ENCODE measurements at places on chromosomes 11 and 22.

GRCh38 chr11:86151174-86152005 lies 82.5 kb upstream of the PICALM start:
- DNase-seq, result no peak

GRCh38 chr22:23715806-23716375 lies 25.1 kb downstream of the RGL4 start:
- DNase-seq, result no peak

- DNase-seq, result peak; percentile 49
Observed at GRCh38 chr11:3855808-3856491, 486 bp downstream of the STIM1 start.

GRCh38 chr11:75849894-75850293 lies 34.9 kb downstream of the UVRAG start:
- no peak for DNase-seq

DNA sequence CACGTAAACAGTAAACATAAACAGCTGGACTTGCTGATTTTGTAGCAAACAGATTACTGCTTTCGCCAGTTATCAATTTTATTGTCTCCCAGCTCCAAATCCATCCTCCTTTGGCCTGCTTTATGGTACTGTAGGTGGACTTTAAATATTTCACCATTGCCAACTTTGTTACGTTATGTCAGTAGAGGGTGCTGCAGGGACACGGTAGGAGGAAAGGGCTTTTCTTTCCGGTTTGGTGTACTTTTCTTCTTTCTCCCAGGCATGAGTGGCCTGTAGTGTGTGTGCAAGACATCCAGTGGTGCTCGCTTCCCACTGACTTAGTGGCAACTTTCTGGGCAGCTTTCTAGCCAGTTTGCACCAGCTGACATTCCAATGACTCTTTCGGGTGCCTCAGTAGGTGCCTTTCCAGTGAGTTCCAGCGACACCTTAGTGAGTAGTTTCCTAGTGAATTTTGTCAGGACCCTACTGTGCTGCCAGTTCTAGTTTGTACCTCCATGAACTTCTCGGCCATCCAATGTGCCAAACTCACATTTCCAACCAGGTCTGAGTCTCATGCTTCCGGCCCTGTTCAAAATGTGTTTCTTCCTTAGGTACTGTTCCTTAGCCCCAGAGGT lies 267.6 kb upstream of the TENM4 start:
- peak; percentile 60 for DNase-seq

DNA sequence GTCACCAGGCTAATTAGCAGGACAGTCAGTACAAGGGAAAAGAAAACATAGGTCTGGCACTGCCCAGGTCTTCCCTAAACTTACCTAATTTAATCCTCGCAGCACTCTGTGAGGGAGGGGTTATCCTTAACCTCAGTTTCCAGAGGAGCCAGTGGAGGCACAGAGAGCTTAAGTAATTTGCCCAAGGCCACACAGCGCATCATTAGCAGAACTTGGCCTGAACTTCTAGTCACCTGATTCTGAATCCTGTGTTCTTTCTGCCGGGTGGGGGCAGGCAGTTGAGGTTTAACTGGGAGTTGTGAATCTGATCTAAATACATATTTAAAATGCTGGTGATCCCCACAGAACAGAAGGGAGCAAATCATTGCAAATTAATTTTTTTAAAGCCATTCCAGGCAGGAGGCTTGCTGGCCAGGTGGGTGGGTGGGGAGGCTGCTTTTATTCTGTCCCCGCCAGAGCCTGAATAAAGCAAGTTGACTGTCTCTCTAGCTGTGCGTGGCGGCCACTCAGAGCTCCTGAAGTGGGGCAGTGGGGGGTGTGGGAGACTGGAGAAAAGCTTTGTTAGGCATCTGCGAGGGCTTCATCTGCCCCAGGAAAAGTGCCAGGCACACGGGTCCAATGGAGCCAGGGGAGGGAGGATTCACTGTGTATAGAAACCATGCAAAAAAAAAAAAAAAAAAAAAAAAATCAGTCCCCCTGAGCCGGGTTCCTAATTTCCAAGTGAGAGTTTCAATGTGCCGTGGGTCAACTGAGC lies 66.1 kb downstream of the NFAM1 start:
- DNase-seq, result no peak

DNA sequence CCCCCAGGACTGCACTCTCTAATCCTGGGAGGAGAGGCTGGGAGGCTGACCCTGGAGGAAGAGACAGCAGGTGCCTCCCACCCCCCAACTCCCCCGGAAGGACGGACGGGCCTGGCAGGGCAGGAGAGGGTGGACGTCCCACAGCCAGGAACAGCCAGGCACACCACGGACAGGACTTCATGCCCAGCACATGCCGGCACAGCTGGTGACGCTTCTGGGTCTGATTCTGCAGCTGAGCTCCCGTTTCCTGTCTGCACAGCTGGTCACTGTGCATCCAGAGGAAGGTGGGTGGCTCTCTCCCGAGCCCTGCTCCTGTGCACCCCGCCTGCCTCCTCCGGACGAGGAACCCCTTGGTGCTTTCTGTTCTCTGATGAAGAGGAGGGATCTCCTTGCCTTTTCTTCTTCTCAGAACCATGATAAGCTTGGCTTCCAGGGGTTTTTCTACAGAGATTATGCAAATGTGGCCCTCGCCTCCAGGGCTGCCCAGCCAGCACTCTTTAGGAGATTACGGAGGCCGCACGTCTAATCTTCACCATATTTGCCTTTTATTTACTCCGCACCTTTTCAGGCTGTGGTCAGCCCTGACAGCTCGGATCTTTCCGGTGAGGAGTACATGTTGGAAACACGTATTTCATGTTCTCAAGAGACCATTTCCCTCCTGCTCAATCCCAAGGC lies 1295.8 kb downstream of the BRD1 start:
- no peak for DNase-seq

DNA sequence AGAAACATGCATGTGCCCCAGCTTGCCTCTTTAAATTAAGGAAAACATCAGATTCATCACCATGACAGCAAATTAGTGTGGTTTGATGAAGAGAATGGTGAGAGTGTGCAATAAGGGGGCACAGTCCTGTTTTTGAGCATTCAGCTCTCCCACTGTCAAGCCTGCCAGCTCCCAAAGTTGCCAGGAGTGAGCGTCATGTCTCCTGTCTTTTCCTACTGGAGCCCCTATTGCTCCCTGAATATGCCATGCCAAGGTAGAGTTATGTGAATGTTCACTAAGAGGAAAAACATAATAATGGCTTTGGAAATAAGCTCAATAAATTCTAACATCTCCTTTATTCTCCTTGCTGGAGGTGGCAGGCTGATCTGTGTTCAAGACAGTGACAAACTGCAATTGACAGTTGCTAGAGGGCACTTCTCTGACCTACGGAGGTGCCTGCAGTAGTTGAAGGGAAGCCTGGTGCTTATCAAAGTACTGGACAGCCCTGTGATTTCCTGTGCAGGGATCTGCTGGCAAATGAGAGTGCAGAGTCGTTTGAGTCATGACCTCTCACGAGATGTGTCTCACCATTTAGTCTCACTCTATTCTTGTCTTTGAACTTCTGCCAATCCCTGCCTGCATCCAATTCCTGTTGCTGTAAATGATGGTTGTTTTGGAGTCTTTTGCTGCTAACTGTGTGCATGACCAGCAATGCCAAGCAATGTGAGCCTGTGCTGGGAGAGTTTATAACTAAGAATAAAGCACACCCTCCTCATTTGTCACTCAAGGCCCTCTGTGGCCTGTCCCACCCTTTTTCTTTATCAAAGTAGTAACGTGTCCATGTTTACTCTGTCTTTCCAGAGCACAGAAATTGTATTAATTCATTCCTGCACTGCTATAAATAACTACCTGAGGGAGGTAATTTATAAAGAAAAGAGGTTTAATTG lies 34.8 kb downstream of the MRGPRX2 start:
- DNase-seq, result no peak

- no peak for DNase-seq
Observed at GRCh38 chr11:47254386-47254785, 3.4 kb upstream of the NR1H3 start.

- DNase-seq, result no peak
Observed at GRCh38 chr11:63557570-63557969, 5.6 kb downstream of the PLAAT2 start.

DNA sequence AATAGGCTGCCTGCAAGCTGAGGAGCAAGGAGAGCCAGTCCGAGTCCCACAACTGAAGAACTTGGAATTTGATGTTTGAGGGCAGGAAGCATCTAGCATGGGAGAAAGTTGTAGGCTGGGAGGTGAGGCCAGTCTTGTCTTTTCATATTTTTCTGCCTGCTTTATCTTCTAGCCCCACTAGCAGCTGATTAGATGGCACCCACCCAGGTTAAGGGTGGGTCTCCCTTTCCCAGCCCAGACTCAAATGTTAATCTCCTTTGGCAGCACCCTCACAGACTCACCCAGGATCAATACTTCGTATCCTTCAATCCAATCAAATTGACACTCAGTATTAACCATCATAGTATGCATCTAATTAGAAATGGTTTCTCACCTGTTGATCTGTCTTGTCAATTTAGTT lies 5.0 kb upstream of the COX8A start:
- DNase-seq, result no peak

- peak; percentile 44 for DNase-seq
Observed at GRCh38 chr11:118295815-118296454, 8.6 kb upstream of the CD3E start.

DNA sequence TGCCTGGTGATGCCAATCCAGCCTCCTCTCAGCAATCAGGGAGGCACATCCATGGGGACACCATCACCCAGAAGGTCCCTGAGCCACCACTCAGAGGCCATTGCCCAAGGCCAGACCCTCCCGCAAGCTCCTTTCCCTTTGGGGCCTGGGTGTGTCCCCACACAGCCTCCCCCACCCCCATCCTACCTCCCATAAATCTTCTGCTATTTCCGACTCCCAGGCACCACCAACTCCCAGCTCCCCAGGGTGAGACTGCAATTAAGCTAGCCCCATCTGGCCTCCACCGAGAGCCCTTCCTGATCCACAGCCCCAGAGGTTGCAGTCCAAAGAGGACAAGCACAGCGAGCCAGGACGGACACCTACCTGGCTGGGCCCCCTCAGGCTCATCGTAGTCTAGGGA lies 6.3 kb downstream of the ARHGAP1 start:
- DNase-seq, result no peak

GRCh38 chr22:25069758-25070481 lies 117.4 kb downstream of the KIAA1671 start:
- DNase-seq, result no peak

GRCh38 chr11:111555255-111555654 lies 14.7 kb downstream of the LAYN start:
- DNase-seq, result no peak

- DNase-seq, result no peak
Observed at GRCh38 chr11:65340226-65340625, 6.6 kb downstream of the DPF2 start.

- peak; percentile 65 for DNase-seq
Observed at GRCh38 chr11:36361901-36362391, 65.9 kb downstream of the PRR5L start.

- no peak for DNase-seq
Observed at GRCh38 chr11:103110391-103110790, 1.2 kb downstream of the DYNC2H1 start.

GRCh38 chr22:27554106-27554811 lies 247.3 kb downstream of the MN1 start:
- no peak for DNase-seq

GRCh38 chr11:103637295-103637694 lies 399.1 kb upstream of the DDI1 start:
- DNase-seq, result no peak

- DNase-seq, result no peak
Observed at GRCh38 chr11:81135570-81135969, 1598.1 kb downstream of the FAM181B start.

DNA sequence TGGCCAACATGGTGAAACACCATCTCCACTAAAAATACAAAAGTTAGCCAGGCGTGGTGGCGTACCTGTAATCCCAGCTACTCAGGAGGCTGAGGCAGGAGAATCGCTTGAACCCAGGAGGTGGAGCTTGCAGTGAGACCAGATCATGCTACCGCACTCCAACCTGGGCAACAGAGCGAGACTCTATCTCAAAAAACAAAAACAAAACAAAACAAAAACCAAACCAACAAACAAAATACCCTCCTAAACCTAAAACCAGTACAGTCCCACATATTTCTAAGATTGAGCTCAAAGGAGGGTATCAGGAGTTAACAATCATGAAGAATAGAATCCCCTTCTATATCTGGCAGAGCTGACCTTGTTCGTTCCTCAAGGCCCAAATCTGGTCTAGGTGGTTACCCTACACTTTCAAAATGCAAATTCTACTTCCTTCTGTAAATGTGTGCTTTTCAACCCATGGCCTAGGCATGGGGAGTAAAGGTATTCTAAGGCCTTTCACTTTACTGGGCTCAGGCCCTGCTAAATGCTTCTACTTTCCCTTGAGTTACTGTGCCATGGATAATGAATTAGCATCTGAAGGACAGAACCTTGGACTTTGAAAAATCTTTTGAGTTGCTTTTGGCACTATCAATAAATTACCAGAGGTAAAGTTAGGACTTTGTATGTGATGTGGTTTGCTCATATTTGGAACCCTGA lies 10.4 kb upstream of the PPP2R1B start:
- no peak for DNase-seq

DNA sequence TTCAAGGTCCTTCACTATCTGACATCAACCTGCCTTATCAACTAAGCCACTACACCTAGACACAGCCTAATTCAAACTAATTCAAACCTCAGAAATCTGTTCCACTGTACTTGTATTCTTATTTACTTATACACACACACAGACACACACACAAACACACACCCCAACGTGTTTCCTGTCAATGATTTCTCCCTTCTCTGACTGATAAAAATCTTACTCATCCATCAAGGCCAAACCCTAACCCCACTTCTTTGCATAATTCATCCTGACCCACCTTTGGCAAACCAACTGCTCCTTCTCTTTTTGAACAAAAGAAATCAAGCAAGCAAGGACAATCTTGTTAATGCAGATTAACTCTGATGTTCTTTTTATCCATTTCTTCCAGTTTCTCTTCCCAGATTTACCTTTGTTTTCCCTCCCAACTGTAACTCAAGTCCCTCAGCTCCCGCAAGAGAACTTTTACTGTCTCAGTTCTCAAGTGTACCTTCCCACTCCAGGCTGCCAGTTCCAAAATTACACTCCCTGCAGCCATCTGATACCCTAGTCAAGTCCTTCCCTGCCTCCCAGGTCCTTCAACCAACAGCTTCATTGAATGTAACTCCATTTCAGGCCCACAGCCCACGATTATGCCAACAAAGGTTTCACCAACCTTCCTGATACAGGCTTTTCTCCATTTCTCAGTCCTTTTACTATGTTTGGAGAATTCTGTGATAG lies 78.3 kb downstream of the PAK1 start:
- no peak for DNase-seq

DNA sequence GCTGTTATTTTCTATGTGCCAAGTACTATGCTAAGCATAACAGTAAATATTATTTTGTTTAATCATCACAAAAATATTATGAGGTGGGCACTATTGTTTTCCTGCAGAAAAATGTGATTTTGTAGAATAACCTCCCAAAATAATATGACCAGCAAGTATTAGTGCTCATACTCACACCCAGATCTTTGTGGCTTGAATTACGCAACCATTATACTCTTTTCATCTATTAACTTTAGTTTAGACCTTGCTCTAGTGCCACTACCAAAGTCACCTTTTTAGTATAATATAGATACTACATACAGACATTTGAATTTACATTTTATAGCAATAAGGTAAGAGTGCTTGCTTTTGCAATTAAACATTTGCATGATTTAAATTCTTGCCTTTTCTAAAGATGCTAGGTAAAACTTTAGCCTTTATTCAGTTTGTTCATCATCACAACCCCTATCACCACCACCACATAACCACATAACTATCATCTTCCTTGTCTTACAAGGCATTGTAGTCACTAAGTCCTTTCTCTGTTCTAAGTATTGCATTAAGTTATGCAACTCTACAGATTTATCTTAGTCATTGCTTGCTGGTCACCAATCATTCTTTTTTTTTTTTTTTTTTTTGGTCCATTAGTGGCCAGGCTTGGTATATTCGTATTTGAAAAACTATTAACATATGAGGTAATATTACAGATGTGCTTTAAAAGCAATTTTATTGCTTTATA lies 68.4 kb downstream of the GAS2 start:
- DNase-seq, result no peak

- no peak for DNase-seq
Observed at GRCh38 chr11:128878455-128878854, 11.4 kb upstream of the KCNJ1 start.
